Foreskin fibroblast (primary cell): ENCODE measurements at places on chromosomes 12 and 14.

- DNase-seq: no peak
These were observed 404.2 kb downstream of the TMEM121 start for GRCh38 chr14:105930572-105930971.

DNA sequence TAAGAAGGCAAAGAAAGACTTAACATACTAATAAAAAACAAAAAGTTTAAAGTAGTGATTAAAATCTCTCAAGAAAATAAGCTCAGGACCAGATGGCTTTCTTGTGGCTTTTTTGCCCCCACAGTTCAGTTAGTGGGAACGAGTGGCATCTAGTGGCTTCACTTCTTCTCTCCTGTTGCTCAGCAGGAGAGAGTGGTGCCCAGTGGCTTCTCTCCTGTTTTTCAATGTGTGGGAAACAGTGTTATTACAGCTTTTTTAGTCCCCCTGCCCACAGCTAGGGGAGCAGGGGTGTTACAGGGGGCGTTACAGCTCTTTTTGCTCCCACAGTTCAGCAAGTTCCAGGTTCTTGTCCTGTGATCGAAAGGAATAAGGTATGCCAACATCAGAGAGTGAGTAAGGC is 135.2 kb downstream of the RERGL start:
- DNase-seq: no peak

DNA sequence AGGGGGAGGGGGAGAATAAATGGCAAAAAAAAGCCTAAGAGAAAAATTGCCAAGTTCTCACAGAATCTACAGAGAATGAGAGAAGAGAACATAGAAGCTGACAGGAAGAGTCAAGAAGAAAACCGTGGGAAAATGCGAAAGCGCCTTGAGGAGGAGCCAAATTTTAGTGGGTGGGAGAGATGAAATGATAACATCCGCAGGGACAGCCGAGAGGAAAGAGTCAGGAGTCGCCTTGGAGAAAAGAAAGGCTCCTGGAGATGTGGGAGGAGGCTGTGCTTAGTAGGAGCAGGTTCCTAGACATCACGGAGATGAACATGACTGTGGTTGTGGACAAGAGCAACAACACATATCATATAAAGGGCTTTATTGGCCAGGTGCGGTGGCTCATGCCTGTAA is 49.4 kb downstream of the PHLDA1 start:
- no peak for DNase-seq

DNA sequence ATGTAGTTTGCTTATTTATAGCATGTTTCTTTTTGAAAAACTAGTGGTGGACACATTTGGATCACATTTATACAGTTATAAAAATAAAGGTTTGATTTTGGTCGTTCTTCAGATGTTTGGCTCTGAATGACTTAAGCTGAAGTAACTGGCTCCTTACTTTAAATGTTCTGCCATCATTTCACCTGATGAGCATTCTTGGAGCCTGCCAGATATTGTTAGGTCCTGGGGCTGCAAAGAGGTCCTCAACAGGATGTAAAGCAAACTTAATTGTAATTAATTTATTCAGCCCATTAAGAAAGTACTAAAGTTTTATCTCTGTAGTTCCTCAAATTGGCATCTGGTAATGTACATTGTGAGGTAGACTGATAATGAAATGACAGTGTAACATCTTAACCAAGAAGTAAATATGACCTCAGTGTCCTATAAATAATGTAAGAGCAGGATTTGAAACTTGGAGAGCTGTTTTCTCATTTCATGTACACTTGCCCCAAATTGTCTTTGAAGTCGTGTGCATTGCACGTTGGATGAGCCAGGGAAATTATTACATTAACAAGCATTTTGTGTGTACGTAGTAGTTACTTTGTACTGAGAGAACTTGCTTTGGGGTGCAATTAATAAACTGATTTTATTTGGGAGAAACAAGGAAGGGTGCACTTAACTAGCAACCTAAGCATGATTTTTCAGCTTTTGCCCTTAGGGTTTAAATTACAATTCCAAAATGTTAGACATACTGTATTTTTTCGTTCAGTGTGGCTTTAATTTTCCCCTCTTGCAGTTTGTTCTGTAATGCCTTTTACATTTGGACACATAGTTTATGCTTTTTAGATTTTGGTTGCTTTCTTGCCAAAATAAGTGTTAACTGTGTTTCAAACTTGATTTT is 7.5 kb downstream of the EIF5 start:
- DNase-seq: no peak

DNA sequence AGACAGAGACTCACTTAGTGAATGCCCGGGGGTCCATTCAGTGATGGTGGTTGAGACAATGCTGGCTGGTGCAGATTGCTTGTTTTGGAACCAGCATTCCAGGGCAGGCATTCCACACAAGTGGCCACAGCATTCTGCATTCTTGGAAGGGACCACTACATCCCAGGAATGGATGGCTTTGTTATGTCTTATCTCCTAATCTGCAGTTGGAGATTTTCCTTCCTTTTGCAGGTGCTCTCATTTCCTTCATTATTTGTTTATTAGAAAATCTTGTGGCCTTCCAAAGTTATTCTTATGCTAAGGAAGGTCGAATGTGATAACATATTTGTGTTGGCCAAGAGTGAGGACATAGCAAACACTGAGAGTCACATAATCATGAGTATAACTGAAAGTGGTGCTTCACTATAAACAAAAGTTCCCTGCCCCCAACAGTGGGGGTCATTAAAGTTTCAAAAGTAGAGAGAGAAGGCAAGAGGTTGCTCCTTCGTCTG is 66.0 kb downstream of the BMP4 start:
- no peak for DNase-seq

- no peak for DNase-seq
These were observed 278.9 kb upstream of the SOX5 start for GRCh38 chr12:24228371-24228770.

DNA sequence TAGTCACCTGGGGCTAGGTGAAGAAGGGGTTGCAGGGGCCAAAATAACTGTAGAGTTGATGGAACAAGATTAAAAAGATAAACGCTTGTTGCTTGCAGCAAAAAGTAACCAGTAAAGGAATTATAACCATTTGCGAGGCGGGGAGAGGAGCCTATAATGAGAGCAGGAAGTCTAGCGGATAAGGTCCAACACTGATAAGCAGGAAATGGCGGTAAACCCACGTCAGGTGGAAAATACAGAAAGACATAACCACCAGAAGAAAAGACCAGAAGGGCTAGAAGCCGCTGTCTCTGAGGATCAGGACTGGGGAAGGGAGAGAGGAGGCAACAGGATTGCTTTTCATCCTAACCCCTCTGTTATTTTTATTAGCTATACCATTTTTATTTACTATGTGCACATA is 303.3 kb downstream of the DPF3 start:
- DNase-seq: no peak

DNA sequence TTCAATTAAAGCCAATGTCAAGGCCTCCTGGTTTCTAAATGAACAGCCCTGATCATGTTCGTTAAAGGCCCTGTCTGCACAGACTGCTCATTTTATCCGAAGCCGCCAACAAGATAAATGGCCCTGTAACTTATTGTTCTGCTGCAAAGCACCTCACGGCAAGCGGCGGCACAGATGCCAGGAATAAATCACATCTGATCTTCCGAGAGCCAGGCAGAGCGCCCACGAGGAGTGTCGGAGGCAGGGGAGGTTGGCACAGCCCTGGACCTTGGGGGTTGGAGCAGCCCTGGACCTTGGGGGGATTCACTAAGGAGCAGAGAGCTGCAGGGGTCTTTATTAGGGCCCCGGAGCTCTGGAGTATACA is 110.5 kb downstream of the SCARB1 start:
- no peak for DNase-seq

GRCh38 chr14:72617391-72618031 is 276.4 kb downstream of the DPF3 start:
- no peak for DNase-seq

GRCh38 chr12:51320311-51320694 is 3.7 kb downstream of the BIN2 start:
- no peak for DNase-seq

- DNase-seq: peak; percentile 35
These were observed 29.0 kb downstream of the SLC2A3 start for GRCh38 chr12:7907009-7907408.

DNA sequence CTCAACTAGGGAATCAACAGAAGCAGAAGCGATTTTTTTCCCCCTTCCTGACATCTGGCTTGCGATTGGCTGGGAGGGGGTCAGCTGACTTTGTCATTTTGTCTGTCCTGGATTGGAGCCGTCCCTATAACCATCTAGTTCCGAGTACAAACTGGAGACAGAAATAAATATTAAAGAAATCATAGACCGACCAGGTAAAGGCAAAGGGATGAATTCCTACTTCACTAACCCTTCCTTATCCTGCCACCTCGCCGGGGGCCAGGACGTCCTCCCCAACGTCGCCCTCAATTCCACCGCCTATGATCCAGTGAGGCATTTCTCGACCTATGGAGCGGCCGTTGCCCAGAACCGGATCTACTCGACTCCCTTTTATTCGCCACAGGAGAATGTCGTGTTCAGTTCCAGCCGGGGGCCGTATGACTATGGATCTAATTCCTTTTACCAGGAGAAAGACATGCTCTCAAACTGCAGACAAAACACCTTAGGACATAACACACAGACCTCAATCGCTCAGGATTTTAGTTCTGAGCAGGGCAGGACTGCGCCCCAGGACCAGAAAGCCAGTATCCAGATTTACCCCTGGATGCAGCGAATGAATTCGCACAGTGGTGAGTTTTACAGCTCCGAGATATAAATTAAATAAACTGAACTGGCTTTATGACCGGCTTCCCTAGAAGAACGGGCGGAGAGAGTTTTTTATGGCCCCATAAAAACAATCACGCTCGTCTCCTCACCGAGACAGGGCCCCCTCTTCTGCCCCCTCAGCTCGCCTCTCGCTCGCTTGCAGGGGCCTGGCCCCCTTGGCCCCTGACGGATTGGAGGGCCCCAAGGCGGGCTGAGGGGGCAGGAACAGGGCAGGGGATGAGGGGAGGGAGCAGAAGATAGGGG is at the start of gene HOXC6:
TSS of gene HOXC6 (plus strand) at position 127 of the 888 bp plus-strand sequence. CDS start at position 209, 82 bp downstream.
- DNase-seq: peak; percentile 48

DNA sequence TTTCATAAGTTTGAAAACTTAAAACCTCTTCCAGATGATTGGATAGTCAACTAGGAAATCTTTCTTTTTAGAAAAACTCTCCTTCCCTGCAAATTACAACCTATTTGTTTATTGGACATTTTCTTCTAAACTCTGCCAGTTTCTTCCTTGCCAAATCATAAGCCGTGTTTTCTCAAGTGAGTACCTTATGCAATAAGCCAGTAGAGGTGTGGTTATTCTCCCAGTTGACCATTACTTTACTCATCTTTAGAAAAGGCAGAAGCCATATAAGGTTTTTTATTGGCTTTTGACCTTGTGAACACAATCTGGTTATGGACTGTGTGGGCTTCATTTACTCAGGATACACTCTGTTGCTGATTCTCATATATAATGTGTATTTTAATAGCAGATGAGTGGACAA is 14.6 kb downstream of the ACTR6 start:
- DNase-seq: no peak

DNA sequence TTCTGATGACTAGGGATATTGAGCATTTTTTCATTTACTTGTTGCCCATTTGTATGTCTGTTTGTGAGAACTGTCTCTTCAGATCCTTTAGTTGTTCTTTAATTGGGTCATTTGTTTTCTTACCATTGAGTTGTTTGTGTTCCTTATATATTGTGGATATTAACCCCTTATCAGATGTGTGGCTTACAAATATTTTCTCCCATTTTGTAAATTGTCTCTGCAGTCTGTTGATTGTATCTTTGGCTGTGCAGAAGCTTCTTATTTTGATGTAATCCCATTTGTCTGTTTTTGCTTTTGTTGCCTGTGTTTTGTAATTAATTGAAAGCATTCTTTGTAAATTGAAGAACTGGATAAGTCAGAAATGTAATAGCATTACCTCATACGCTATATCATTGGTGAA is 459.1 kb upstream of the FOXG1 start:
- DNase-seq: no peak

DNA sequence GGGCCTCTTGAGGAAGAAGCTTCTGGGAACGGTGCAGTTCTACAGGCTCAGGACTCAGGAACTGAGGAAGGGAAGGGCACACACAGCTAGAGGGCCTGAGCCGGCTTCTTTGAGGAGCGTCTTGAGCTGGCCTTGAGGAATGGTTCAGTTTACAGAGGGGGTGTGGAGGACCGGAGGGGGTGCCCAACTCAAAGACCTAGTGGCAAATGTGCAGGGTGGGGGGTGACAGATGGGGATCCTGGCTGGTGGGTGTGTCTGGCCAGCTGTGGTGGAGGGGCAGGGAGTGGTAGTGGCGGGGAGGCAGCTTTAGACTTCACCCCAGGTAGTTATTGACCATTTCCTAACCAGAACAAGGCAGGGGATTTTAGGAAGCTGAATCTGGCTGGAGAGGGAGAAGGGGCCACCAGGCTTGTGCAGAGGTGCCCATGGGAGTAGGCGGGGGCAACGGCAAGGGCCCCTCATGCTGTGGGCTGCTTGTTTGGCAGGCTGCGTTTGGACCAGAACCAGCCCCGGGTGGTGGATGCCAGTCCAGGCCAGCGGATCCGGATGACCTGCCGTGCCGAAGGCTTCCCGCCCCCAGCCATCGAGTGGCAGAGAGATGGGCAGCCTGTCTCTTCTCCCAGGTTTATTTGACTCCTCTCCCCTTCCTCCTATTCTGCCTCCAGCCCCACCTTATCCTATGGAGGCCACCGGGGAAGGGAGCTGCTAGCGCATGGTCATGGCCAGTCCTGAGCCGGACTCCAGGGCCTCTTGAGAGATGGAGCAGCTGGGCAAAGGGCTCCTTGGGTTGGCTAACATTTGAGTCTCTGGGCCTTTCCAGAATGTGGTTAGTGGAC is 27.8 kb downstream of the PAPLN start:
- DNase-seq: no peak

DNA sequence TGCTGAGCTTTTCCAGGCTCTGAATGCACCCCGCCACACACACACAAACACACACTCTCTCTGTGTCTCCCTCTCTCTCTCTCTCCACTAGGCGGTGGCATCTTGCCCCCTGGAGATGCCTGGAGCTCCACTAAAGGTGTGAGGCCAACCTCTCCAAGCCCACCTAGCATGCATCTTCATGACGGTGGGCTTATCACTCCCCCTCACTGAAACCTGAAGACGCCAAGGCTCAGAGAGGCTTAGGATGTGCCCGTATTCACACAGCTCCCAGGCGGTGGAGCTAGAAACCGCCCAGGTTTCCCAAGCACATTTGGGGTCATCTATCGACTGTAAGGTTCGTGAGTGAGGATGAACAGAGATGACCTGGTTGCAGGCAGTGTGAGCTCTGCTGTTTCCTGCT is 42.6 kb upstream of the BCL11B start:
- DNase-seq: no peak
